ENCODE measurements at places on chromosomes 2 and 18.

DNA sequence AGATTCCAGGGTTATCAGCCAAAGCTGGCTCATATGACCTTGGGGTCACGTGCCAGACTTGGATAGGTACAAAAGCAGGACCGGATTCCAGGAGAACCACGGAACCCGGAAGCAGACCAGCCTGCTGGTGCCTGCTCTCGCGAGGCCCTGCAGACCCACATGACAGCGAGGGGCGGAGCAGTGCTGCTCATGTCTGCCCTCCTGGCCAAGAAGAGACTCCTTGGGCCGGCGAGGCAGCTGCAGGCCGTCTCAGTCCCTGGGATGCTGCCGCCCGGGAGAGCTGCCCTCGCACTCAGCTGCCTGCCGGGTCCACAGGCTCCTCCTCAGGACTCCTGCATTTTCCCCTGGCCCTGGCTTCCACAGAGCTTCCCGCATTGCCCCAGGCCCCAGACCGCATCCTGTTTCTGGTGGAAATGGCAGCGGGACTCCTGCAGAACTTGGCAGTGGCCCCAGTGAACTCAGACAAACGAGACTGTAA, 739.5 kb downstream of the SOCS6 start:
- no peak for DNase-seq

- DNase-seq = no peak
Measured at GRCh38 chr2:130864830-130865800, 28.4 kb downstream of the ARHGEF4 start.

- DNase-seq = no peak
Measured at GRCh38 chr2:190404487-190404886, 3.7 kb upstream of the MFSD6 start.

GRCh38 chr18:58966704-58967103, 102.0 kb downstream of the ZNF532 start:
- no peak for DNase-seq

All from stimulated activated CD8-positive, alpha-beta memory T cell treated with anti-CD3 and anti-CD28 coated beads, Interleukin-2, amount 100 ng/mL, for 48 hours (primary cell).